Stimulated activated effector memory CD8-positive, alpha-beta T cell treated with anti-CD3 and anti-CD28 coated beads, Interleukin-12 subunit alpha, Interleukin-12 subunit beta, amount 100 ng/mL, for 72 hours (primary cell): ENCODE measurements at places on chromosomes 7 and 10.

GRCh38 chr7:106625678-106626301 is 35.2 kb downstream of the CCDC71L start:
- DNase-seq, result no peak

DNA sequence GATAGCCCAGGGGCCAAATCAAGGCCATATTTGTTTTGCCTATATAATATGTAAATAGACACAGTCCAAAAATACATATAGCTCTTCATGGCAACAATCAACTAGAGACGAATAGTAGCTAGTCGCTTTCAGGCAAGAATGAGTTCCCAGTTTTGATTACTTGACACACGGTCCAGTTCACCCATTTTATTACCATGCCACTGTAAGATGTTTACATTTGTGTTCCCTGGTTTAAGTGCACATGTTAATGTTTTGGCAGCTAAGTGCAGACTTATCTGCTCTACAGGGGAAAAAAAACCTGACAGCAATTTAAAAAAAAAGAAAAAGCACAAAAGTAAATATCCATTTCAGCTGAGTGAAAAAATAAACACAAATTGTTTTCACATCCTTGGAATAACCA is 213.1 kb downstream of the TPK1 start:
- DNase-seq, result no peak

DNA sequence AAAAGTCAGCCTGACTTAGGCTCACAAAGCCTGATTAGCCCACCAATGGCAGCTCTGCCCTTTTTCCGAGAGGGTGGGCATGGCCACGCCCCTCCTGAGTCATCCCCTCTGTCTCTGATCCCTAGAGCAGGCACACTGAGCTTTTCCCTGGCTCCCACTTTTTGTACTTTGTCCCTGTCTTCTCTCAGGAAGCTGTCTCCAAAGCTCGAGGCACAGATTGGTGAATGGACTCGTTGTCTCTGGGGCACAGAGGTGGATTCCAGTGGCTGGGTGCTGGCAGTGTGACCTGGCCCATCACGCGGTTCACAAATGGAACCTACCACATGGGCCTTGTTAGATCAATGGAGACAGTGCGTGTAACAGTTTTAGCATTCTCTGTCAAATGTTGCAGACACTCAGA is 313.5 kb downstream of the WDR37 start:
- no peak for DNase-seq

DNA sequence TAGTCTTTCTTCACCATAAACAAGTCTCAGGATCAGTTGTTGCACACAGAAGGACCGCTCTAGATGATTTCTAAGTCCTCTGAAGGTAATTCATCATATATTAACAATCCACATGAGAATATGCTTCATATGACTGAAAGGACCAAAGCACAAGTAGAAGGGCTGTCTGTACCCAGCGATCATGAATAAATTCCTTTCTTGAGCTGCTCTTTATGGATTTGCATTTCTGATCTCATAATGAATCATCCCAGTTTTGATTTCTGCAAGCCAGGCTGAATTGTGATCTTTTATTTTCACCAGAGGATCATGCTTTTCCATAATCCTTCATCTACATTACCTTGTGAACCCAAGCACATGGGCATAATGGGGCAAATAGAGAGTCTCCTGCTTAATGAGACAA is 675.6 kb downstream of the MAGI2 start:
- no peak for DNase-seq

- DNase-seq, result no peak
Observed at GRCh38 chr10:125871338-125871737, 9.8 kb downstream of the DHX32 start.

- DNase-seq, result no peak
Observed at GRCh38 chr7:115008465-115009114, 86.7 kb downstream of the MDFIC start.

DNA sequence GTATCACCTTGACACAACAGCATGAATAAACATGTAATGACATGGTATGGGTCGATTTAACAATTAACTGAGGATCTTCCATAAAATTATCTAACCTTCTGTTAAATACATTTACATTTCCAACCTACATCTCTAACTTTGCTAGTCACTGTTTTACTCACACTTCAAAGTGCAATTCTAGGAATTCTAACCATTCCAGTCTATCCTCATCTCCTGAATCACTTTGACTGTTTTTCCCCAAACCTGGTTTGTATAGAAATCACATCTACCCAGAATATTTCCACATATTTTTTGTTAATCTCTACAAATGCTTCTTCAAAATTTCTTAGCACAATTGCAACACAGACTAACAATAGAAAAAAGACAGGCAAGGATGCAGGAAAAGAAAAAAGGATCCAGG is 6.2 kb downstream of the ABI1 start:
- no peak for DNase-seq

- no peak for DNase-seq
Observed at GRCh38 chr7:78695826-78696225, 757.6 kb downstream of the MAGI2 start.

DNA sequence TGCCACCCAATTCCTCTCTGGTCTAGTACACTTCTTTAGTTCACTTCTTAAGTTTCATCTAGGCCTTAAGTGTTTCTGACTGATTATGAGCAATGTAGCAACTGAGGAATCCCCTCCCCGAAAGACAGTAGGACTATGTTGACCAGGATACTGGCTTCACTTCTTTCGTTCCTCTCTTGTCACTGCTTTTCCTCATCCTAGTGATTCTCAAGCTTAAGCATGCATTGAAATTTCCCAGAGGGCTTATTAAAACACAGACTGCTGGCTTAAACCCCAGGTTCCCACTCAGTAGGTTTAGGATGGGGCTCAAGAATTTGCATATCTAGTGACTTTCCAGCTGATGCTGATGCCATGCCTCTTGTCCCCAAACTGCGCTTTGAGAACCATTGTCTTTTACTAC is 164.6 kb upstream of the WNT16 start:
- no peak for DNase-seq

DNA sequence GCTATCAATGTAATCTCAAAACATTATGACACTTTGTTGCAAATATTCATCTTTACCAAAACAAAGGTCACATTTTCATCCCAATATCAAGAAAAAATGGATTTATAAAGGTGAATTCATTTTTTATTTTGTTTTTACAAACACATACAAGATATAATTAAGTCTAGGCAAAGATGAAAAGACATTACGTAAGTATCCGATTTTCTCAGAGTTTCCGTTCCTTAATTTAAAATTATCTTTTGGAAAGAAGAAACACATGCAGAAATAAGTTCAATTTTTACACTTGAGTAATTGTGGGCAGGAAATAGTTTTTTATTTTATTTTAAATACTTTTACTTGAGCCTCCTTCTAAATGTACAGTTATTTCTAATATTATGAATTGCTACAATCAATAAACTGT is 24.6 kb downstream of the RTKN2 start:
- no peak for DNase-seq

- no peak for DNase-seq
Observed at GRCh38 chr7:1588978-1589377, 19.1 kb upstream of the PSMG3 start.

DNA sequence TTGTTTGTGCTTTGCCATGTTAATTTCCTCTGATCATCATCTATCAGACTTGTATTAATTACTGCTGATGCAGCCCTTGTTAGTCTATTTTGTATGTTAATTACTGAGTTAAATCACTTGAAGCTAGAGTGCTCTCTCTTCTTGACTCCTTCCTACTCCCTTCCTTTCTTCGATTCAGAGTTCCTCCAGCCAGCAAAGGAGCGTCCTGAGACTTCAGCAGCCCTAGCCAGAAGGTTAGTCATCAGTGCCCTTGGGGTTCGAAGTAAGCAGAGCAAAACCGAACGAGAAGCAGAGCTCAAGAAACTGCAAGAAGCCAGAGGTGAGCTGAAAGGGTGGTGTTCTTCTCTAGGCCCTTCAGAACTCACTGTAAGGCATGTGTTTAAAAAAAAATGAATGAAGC is 32.1 kb downstream of the LOXL4 start:
- no peak for DNase-seq

DNA sequence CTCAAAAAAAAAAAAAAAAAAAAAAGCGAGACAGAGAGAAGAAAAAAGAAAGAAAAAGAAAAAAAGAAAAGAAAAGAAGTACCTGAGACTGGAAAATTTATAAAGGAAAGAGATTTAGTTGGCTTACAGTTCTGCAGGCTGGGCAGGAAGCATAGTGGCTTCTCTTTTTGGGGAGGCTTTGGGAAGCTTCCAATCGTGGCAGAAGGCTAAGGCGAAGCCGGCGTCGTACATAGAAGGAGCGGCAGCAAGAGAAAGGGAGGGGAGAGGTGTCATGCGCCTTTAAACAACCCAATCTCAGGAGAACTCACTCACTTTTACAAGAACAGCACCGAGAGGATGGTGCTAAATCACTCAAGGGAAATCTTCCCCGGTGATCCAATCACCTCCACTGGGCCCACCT is 272.1 kb upstream of the FOXK1 start:
- DNase-seq, result no peak

DNA sequence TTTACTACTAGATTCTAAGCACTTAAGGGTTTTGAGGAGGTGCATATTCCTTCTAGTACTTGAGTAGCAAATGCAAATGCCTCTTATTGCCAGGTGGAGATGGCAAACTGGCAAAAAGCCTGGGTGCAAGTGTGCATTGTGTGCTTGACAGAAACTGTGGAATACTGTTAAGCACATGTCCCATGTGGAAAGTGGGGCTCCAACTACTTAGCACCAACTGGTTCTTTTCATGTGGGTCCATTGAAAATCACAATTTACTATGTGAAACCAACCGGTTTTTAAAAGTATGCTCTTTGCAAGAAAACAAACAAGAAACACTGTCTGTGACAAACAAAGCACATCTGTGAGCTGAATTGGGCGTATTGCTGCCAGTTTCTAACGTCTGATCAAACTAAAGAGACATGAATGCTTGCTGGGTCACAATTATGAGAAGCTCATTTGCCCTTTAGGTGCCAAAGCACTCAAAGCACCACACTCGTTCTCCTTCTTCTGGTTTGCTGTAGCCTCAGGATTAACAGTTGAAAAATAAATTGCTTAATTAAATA is 197.4 kb downstream of the SEMA3E start:
- DNase-seq, result no peak

DNA sequence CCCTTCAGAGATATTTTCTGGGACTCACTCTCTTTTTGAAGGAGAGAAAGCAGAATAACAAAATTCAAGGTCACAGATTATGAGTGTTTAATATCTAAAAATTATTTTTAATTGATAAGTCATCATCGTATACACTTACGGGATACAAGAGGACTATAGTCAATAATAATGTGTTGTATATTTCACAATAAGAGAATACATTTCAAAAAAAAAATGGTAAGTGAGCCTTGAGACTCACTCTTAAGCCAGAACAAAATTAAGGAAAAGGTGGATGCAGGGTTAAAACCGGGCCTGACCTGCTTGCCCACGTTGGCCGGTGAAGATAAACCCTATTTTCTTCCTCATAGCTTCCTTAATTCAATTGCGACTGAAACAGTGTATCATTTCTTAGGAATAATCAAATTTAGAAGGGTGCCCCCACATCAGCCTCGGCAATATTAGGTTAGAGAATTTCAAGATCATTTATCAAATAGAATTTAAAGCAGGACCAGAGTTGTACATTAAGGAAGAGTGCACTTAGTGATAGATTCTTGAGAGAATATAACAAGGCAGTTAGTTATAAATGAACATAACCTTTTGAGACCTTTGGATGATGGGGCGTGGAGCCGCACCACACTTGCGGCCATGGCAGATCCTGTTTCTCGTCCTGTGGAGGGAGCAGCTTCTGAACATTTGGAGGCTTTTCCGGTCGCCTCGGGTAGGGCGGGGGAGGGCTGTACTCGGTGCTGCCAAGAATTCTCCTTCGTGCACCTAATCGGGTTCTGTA is 321.8 kb downstream of the PAXIP1 start:
- DNase-seq, result no peak

DNA sequence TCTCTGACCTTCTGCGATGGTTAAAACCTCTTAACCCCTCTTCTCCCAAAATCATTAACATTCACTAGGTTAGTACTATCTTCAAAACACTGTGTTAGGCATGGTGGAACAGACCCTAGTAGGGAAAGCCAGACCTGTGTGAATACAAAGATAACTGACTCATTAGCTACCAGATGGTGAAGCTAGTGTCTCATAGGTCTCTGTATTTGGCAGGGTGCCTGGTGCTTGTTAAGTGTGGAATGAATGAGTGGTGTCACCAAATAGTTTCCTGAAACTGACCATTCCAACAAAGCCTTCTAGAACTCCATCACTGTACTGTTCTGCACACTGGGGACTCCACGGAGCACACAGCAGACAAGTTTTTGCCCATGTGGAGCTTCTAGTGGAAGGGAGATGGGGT is 27.7 kb upstream of the TM9SF3 start:
- DNase-seq, result no peak

- DNase-seq, result no peak
Observed at GRCh38 chr10:29297678-29298077, 8.8 kb downstream of the LYZL1 start.

- no peak for DNase-seq
Observed at GRCh38 chr7:41125343-41125742, 577.5 kb downstream of the INHBA start.

DNA sequence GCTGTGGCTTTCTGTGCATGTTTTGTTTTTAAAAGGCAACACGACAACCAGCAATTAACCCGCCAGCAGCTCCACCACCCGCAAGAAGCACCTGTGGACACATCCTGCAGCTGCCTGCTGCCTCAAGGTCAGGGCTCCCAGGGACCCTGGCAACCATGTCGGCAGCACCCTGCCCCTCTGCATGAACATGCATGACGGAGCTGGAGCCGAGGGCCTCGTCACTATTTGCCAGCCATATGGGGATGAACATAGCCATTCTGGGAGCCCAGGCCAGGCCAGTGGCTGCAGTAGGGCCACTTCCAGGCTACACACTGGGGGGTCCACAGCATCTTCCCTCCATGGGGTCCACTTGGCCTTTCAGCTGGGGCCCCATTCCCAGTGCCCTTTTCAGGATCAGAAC is 52.9 kb downstream of the CAMK2B start:
- no peak for DNase-seq

DNA sequence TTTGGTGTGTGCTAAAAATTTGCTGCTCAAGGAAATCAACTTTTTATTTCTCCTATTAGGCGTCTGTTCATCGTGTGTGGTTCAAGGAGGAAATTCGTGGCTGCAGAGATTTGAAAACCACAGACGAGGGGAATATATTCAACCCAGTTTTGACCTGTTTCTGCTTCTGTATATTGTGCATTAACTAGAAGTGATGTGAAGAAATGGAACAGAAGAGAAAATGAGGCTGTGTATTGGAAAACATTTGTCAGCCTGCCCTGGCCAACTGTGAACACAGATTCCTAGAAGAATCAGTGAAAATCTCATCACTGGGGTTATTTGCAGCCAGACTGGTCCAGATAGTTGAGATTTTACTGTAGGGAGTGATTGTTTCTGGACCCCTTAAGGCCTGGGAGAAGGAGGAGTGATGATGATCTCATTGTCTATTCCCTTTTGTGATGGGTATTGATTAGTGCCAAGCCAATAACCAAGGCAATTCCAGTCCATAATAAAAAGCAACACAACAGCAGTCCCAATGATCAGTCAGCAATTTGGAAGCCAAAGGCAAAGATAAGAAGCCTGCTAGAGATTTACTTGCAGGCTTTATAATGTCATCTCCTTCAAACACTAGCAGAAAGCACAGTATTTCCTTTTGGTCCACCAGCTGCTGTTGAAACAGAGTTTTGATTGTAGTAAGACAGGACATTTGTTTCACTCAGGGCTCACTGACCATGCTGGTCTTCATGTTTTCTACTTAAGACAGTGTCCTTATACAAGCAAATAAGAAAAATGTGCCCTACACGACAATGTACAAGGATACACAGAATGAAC is 339.4 kb downstream of the PRPF18 start:
- no peak for DNase-seq
